ENCODE measurements at places on chromosomes 3 and 15. TPM values are rescaled to one million over a fixed set of nuclear protein-coding genes. Genes with fewer than 3 reads are reported as not detected.

The KPNA1 gene
- total RNA-seq = 54.2 TPM

The MRPL3 gene
- 65.6 TPM for total RNA-seq

The ZBTB11 gene
- 10.0 TPM for total RNA-seq

The RETNLB gene
- not detected for total RNA-seq

The ACKR4 gene
- total RNA-seq = not detected

The PP2D1 gene
- not detected for total RNA-seq

The VGLL3 gene
- 1.6 TPM for total RNA-seq

The SERPINI1 gene
- 1.3 TPM for total RNA-seq

The GNAT1 gene
- total RNA-seq = 0.08 TPM

The SLC9C1 gene
- not detected for total RNA-seq

The CHRFAM7A gene
- total RNA-seq = not detected

The PLSCR2 gene
- 0.12 TPM for total RNA-seq

The CIB2 gene
- 5.6 TPM for total RNA-seq

DNA sequence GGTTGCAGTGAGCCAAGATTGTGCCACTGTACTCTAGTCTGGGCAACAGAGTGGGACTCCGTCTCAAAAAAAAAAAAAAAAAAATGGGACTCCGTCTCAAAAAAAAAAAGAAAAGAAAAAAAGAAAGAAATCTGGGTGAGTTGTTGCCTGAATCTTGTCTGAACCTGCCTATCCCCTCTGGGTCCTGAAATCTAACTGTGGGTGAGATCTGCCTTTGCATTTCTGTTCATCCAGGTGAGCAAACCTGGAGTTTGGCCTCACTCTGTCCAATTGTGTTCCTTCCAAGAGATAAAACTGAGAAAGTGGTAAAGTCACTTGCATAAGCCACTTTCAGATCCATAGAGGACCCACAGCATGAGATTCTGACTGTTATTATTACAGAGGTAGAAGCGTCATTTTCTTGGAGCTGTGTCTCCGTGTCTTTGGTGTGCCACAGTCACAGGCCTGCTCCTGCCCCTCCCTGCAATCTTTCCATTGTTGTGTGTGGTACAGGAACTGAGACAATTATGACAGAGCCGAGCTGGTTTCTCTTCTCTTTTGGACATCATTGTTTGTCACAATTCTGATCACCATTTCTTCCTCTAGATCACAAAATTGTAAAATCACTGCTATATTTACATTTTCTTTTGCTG is 235.9 kb downstream of the LPP start:
- ATAC-seq = peak; percentile 97

DNA sequence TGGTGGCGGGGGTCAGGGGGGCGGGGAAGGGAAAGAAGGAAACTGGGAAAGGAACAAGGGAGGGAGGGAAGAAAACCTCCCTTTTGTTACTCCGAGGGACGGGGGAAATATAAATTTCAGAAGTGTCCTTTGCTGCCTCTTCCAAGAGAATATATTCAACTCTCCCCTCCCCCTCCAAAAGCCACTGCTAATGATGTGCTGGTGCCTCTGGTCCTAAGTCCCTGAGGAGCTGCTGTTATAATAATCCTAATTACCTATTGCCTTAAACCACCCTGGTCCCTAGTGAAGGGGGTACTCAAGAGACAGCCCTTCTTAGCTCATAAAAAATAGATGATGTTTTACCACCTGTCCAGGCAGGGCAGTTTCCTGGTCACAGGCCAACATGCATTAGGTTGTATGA is 118.3 kb upstream of the TRIM42 start:
- ATAC-seq = no peak

- ATAC-seq = peak; percentile 32
Measured at GRCh38 chr15:76138436-76138835, 78.7 kb downstream of the TMEM266 start.

- no peak for ATAC-seq
Measured at GRCh38 chr3:186290796-186291195, 71.2 kb downstream of the DGKG start.

GRCh38 chr3:54262946-54263345 is 140.6 kb downstream of the CACNA2D3 start:
- ATAC-seq = no peak

DNA sequence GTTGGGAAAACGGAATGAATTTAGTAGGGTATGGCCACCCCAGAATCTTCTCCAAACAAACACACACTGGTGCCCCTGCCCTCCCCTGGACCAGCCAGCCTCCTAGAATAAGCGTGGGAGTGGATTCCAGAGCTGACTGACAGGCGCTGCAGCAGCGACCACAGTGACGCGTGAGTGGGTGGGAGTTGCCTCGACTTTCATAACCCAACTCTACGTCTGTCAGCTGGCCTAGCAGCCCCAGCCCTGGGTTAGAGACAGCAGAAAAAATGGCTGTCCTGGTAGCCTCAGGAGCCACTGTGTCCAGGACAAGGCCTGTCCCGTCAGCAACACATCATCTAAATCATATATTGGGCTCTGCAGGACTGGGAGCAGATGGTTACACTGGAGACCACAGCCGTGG is 10.0 kb downstream of the PLA2G4B start:
- no peak for ATAC-seq

DNA sequence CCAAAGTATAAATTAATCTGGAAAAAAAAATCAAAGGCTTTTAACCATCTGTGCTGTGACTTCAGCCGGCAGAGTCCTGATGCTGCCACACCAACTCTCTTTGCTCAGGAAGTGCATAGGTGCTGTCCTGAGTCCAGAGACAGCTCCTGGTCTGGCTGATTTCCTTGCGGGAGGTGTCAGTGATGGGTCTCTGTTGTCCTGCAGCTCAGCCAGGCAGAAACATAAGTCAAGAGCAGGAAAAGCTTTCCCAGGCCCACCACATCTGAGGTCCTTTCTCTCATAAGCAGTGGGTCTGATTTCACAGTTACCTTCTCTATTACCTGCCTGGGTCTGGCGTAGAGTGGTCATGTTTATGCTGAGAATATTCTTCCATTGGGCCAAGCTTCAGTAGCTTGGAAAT is 19.4 kb downstream of the CHST2 start:
- ATAC-seq = no peak

- no peak for ATAC-seq
Measured at GRCh38 chr15:53115563-53115962, 325.4 kb upstream of the ONECUT1 start.

DNA sequence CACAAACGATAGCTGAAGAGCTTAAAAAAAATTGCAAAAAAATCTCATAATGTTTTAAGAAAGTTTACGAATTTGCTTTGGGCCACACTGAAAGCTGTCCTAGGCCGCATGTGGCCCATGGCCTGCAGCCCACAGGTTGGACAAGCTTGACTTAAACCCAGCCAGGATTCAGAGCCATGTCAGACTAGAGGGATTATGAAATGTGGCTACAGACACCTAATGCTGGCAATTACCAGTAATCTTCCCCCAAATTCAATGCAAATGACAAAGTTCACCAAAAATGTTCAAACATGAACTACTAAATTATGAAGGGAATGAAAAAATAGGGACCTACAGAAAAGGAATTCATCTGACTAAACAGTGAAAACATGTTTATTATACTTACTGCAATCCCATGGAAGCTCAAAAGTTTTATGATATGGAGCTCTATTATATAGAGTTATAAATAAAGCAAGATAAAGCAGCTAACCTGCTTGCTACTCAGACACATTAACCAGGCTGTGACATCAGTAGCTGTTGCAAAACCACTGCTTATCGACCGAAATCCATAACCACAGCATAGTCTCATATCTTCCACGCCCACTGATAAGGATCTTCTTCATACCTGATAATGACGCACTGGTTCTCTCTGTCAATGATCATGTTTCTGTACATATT is 49.2 kb downstream of the LDHAL6B start:
- no peak for ATAC-seq

DNA sequence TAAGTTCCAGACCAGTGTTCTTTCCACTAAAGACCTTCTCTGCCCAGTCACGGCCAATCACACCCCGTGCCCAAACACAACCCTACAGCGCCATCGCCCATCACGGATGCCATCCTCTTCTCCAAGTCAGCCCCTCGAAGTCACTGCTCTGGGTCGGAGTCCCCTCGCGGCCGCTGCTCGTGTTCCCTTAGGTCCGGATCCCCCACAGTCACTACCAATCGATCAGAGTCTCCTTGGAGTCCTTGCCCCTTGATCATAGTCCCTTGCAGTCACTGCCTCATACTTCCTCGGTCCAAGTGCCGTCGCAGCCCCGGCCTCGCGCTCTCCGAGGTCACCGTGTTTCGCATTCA is 461 bp downstream of the PCYT1A start:
- ATAC-seq = peak; percentile 20

- ATAC-seq = no peak
Measured at GRCh38 chr3:41522612-41523011, 323.3 kb downstream of the CTNNB1 start.

DNA sequence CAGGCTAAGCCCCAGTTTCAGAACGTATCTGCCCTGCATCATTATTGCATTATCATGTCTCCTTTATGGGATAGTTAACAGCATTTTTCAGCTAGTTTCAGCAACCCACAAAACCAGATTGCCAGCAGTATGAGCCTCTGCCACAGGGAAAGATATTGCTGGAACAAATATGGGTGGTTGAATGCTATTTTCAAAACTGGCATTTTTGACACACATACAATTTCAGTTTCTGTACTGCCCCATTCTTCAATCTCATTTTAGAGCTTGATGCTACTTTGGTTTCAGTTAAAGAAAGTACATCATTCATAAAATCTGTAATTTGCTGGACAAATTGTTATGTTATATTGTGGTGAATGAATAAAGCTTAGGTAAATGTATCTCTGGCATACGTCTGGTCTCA is 1037.5 kb downstream of the NAALADL2 start:
- ATAC-seq = no peak

DNA sequence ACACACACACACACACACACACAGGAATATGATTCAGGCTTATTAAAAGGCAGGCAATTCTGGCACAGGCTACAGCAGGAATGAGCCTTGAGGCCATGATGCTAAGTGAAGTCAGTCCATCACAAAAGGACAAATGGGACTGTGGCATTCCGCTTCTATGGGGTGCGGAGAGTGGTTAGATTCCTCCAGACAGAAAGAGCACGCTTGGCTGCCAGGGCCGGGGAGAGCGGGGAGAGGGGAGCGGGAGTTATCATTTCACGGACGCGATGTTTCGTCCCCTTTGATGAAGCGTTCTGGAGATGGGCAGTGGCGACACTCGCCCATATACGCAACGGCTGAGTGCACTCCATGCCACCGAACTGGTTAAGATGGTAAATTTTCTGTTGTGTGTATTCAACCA is 58.5 kb upstream of the FAM174B start:
- ATAC-seq = peak; percentile 64

DNA sequence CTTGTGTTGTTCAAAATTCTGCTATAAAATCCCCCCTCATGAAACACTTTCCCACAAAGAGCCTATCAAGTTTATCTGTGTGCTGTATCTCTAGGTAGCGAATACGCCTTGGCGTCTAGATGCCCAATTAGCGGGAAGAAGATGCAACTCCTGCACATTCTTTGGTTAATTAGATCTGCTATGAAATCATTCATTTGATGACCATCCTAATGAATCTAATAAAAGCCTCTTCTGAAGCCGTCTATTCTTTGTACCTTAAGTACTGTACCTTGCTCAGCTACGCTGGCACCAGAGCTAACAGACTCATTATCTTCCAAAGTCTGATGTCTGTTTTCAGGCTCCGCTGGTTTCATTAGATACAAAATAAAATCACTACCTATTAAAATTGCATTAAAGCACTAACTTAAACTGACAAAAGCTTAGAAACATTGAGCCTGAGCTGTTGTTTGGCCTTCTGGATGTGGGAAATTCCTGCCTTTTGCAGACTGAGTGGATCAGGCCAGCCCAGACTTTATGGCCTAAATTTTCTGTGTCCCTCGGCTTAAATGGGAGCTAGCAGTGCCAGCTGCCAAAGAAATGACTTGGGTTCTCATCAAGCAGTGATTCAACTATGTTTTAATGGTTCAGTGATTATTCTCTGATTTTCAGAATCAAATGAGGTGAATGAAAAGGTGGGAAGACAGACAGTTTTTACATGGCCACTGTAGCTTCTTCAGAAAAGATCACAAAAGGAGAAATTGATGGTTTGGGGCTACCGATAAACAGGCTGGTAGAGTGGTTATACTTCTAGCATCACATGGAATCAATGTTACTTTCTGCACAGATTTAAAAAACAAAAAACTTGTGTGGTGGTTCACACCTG is 28.4 kb upstream of the CHST2 start:
- ATAC-seq = no peak

DNA sequence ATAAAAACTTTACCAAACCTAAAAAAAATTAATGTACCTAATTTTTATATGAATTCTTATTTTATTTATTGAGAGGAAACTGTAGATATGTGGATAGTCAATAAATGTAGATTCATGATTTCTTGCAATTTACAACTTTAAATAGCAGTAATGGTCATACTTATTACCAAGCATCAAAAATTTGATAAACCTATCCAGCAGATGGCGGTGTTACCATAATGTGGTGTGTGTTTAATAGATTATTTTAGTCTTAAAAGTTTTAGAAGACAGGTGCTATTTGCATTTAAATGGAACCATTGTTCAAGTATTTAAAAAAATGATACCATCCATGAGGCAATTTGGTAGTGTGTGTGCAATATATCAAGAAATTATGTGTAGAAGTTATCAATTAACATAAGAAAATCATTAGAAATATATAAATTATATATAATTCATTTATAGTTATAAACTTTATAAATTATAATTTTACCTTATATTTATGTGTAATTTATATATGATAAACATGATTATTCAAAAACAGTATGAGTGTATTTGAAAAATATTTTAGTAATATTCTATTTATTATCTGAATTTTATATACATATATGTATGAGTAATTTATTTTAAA is 176.0 kb upstream of the BCHE start:
- ATAC-seq = no peak

- ATAC-seq = no peak
Measured at GRCh38 chr15:70047386-70048197, 50.1 kb downstream of the TLE3 start.

GRCh38 chr15:62771234-62771633 is 271.3 kb upstream of the TPM1 start:
- ATAC-seq = no peak

DNA sequence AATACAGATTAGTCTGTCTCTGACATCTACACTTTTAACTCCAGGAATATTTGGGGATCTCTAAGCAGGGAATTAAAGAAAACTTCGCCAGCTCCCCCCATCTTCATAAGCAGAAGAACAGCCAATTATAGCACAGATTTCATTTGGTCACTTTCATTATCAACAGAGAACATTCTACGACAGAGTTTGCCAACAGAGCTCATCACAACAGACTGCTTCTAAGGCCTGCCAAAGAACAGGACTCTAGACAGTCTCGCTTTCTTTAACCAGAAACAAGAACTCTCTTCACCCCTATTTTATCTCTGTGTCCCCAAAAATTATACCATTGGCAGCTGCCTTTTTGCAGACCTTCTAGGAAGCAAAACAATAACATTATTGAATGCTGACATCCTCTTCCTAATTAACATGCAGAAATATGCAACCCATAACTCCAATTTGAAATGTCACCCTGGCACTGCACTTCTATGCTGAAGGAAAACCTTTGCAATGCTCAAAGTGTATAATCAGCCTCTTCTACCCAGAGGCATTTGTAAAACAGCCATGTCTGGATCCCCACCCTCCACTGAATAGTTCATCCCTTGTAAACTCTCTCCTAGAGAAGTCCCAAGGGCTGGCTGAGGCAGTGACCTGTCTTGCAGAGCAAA is 552.8 kb downstream of the MAGI1 start:
- no peak for ATAC-seq

- no peak for ATAC-seq
Measured at GRCh38 chr3:66271231-66271630, 50.4 kb downstream of the SLC25A26 start.
